ENCODE measurements at places on chromosomes 11 and 22. TPM values are rescaled to one million over a fixed set of nuclear protein-coding genes. Genes with fewer than 3 reads are reported as not detected.

The HDHD5 gene
- total RNA-seq: 42.3 TPM

GRCh38 chr11:70644343-70645060 lies 246.2 kb downstream of the CTTN start:
- DNase-seq: no peak

DNA sequence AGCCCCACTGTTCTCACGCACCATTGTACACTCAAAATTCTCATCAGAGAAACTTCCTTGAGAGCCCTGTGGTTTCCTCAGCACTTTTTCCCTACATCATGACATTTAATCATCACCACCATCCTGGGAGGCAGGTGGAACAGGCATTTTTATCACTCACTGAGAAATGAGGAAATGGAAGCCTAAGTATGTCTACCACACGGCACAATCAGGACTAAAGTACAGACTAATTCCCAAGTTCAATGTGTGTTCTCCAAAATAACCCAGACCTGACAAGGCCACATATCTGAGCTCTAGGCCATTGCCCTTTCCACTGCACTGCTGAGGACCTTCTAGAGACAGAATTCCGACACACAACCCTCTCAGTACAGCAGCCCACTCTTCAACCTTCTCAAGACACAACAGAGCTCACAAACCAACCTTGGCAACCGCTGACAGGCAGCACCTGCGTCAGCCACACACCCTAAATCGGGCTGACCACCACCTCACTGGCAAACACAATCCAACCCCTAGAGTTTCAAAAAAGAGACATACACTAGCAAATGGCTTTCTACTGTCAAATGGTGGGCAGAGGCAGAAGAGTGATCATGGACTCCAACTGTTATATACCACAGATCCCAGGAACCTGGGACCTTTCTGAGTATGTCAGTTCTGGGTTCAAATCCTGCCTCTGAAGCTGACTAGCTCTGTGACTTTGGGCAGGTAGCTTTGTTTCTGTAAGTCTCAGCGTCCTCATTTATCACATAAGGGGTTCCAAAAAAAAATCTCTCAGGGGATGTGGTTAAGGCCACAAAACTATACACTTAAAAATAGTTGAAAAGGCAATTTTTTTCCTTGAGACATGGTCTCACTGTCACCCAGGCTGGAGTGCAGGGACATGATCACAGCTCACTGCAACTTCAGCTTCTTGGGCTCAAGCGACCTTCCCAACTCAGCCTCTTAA lies 16.3 kb downstream of the SMCO4 start:
- DNase-seq: no peak

GRCh38 chr11:111047374-111047773 lies 198.2 kb upstream of the POU2AF2 start:
- DNase-seq: no peak

- peak; percentile 42 for DNase-seq
Measured at GRCh38 chr11:66126808-66127555, 56.9 kb downstream of the PACS1 start.

DNA sequence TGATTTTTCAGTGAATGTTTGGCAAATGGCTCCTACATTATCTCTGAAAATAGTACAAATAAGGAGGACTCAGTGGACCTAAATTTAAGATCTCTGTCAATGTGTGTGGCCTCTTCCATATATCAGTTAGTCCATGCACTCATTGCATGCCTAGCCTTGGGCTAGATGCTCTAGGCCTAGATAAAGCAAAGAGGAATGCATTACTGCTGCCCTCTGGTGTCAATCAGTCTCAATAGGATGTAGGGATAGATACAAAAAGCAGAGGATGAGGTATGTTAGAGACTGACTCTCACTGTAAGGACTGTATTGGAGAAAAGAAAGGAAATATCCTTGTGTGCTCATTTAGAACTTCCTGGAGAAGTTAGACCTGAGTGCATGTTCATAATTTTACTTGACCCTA lies 42.0 kb downstream of the MS4A2 start:
- no peak for DNase-seq
